Karpas-422 (cell line): ENCODE measurements at places on chromosomes 6 and 20. TPM values are rescaled to one million over a fixed set of nuclear protein-coding genes. Genes with fewer than 3 reads are reported as not detected.

DNA sequence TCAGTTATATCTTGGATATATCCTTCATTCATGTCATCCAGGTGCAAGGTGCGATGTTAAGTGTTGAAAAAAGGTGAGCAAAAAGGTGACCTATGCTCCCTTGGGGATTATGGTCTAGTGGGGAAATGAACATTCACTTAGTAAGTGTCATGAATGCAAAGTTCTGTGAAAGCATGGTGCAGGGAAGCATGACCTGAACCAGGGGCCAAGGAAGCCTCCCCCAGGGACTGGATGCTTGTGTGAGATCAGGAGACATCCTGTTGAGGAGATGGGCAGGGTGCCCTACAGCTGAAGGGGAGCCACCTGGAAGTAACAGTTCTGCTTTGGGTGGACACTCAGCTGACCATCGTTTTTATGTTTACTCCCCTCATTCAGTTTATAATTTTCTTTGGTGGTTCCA lies 179.5 kb downstream of the SYNDIG1 start:
- peaks cover 81% of the 10 kb centered on the region for H3K4me1 ChIP-seq
- peak; percentile 90 for DNase-seq
- peak overlapping the region; percentile 40 for H3K4me3 ChIP-seq
- H3K27me3 ChIP-seq, result peaks cover 3% of the 10 kb centered on the region; the same call in 1 of the 2 replicates

GRCh38 chr20:46011631-46012482 lies 3.1 kb downstream of the MMP9 start:
- H3K36me3 ChIP-seq, result no peaks in the 10 kb centered on the region
- no peak overlapping the region for H3K4me3 ChIP-seq
- H3K4me1 ChIP-seq, result peaks cover 6% of the 10 kb centered on the region
- no peak overlapping the region for H3K27ac ChIP-seq
- no peaks in the 10 kb centered on the region for H3K27me3 ChIP-seq

DNA sequence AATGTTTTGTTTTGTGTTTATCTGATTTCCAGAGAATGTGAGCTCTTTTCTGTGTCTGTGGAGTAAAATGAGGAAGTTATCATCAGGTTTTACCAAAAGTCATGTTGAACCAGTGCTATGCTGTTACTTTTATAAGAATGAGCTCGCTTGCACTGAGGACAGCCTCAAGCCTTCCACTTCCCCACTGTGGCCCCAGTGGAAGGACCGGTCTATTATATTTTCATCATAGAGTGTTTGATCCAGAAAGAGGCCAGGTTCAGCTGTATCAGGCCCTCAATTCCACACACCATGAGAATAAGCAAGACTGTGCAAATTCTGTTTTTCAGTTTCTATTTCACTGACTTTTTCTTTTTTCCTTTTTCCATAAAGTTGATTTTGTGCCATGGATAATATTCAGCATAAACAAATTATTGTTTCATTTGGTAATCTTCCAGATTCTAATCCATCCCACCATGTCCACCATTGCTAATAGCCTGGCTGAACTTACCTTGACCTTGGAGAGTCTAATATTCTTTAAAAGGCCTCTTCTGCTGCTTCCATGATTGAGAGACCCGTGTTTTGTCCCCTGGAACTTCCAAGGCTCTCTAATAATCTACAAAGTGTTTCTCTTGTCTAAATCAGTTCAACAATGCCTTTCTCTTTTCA lies 286.2 kb downstream of the THBS2 start:
- H3K36me3 ChIP-seq, result no peaks in the 10 kb centered on the region
- no peak overlapping the region for H3K4me3 ChIP-seq
- no peak for DNase-seq
- H3K27ac ChIP-seq, result no peak overlapping the region
- no peaks in the 10 kb centered on the region for H3K27me3 ChIP-seq

DNA sequence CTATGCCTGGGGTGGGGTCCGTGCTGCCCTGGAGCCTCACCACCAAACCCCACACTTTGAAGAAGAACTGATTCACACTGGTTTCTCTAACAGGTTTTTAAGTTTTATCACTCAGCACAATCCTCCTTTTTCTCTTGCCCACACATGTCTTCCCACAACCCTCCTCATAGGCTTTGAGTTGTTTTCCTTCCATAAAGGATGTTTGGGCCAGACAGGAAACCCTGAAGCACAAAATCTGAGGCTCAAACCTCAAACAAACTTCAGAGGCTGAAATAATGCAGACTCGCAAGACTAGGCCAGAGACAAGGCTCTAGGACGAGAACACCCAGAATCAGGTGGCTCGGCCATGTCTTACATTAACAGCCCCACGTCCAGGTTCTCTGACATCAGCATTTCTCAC lies 35.3 kb downstream of the EZR start:
- DNase-seq, result no peak
- no peak overlapping the region for H3K4me3 ChIP-seq
- no peaks in the 10 kb centered on the region for H3K4me1 ChIP-seq
- H3K36me3 ChIP-seq, result peaks cover 66% of the 10 kb centered on the region

DNA sequence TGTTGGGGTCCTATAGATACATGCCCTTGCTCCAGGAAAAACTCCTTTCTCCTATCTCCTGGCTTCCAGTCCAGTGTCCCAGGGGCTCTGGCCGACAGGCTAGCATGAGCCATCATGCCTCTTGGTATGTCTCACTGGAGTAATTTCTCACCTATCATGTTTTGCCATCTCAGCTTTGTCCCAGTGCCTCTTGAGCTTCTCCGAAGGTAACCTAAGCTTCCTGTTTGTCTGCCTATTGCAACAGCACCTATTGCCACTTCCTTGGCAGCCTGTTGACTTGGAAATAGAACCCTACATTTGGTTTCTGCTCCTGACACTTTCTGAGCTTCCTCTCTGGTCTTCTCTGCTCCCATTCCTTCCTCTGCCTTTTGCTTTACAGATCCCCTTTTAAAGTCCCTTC lies 197.7 kb downstream of the KCNQ5 start:
- H3K4me3 ChIP-seq, result no peak overlapping the region
- H3K36me3 ChIP-seq, result no peaks in the 10 kb centered on the region
- H3K4me1 ChIP-seq, result peaks cover 12% of the 10 kb centered on the region
- DNase-seq, result no peak
- no peak overlapping the region for H3K27ac ChIP-seq

DNA sequence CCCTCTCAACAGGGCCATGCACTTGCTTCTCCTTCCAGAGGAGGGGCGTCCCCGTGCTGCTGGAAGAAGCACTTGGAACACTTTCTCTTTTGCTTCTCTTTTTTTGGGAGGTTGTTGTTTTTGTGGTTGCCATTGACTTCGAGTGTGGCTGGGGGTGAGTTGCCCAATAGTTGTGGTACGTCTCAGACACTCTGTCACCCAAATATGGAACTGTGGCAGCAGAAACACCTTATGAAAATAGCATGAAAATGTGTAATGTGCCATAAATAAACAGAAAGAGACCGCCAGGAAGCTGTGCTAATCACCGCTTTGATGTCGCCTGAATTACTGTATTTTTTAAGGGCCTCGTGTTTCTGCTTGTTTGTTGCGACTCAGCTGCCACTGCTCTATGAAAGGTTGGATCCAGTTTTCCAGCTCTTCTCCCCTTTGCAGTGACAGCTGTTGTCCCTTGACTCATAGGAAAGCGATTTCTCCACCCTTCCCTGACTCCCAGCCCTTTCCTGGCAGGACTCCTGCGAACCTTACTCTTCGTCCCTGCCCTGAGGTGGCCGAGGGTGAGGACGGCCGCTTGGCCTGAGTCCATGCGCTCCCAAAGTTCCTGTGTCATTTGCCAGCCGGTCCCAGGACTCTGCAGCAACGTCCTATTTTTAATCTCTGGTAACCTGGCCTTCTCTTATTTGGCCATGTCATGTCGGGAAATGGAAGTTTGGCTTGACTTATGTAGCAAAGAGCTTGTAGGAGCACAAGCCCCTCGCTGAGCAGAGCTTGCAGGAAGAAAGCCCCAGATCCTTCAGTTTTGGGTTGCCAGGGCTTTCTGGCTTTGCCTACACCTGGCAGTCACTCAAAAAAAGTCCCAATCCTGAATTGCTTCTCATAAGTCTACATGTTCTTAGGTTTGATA lies 694.6 kb downstream of the QKI start:
- H3K36me3 ChIP-seq, result no peaks in the 10 kb centered on the region
- no peaks in the 10 kb centered on the region for H3K27me3 ChIP-seq
- H3K4me1 ChIP-seq, result no peaks in the 10 kb centered on the region
- DNase-seq, result no peak

GRCh38 chr6:129699659-129700058 lies 10.3 kb downstream of the ARHGAP18 start:
- no peak overlapping the region for H3K27ac ChIP-seq
- H3K36me3 ChIP-seq, result no peaks in the 10 kb centered on the region
- no peak for DNase-seq
- H3K27me3 ChIP-seq, result no peaks in the 10 kb centered on the region

Gene CRISP3
- total RNA-seq, result not detected in 2 replicates

Gene TSBP1
- total RNA-seq, result not detected in 2 replicates
